ENCODE measurements at places on chromosomes 1 and 21.

DNA sequence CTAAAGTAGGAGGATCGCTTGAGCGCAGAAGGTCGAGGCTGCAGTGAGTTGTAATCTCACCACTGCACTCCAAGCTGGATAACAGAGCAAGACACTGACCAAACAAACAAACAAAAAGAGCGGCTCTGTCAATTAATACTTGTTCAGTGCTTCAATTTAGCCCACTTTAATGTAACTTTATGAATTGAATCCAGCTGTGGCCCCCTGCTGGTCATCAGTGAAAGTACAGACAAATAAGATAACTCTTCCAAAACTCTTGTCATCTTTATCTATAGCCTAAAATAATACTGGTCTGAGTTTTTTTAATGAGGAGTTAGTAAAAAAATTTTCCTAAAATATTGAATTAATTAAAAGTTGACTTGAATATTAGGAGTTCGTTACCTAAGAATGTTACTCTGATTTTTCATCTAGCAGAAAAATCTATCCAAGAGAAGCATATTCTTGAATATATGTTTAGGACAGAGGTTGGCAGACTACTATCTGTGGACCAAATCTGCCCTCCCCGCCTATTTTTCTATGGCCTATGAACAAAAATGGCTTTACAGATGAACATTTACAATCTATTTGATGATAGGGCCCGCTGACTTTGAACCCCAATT is 26.1 kb downstream of the ATP5PF start:
- H3K4me1 ChIP-seq, result no peaks in the 10 kb centered on the region
- peak; percentile 2 for DNase-seq
- H3K27ac ChIP-seq, result no peak overlapping the region
- H3K27me3 ChIP-seq, result no peaks in the 10 kb centered on the region

GRCh38 chr1:40825435-40825788 is 36.8 kb downstream of the CITED4 start:
- no peaks in the 10 kb centered on the region for H3K27me3 ChIP-seq
- H3K4me3 ChIP-seq, result no peak overlapping the region
- no peak for DNase-seq
- no peaks in the 10 kb centered on the region for H3K36me3 ChIP-seq
- no peak overlapping the region for H3K27ac ChIP-seq

DNA sequence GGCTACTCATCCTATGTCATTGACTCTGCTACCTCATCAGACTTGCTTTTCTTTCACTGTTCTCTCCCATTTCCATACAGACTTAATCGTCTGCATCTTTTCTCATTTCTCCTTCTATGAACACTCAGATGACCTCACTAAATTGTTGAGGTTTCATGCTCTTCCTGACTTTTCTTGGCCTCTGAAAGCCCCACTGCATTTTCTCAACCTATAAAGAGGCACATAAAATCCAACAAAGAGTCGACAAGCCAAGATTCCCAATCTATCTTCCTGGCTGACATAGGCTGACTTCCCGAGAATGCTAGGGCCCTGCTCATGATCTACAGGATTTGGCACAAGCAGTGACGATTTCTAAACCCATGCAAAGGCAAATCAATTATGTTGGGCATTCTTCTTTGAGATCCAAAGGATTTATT is 280.8 kb upstream of the DPYD start:
- DNase-seq, result no peak
- no peaks in the 10 kb centered on the region for H3K27me3 ChIP-seq
- H3K36me3 ChIP-seq, result no peaks in the 10 kb centered on the region
- no peaks in the 10 kb centered on the region for H3K4me1 ChIP-seq
- no peak overlapping the region for H3K4me3 ChIP-seq
- H3K27ac ChIP-seq, result no peak overlapping the region

- H3K27ac ChIP-seq, result no peak overlapping the region
- H3K4me1 ChIP-seq, result no peaks in the 10 kb centered on the region
- H3K36me3 ChIP-seq, result no peaks in the 10 kb centered on the region
- no peak overlapping the region for H3K4me3 ChIP-seq
Measured at GRCh38 chr1:106986603-106987002, 69.9 kb upstream of the PRMT6 start.

GRCh38 chr1:117173691-117174090 is 37.0 kb downstream of the VTCN1 start:
- no peak overlapping the region for H3K27ac ChIP-seq
- H3K4me1 ChIP-seq, result no peaks in the 10 kb centered on the region
- DNase-seq, result no peak
- no peak overlapping the region for H3K4me3 ChIP-seq
- H3K27me3 ChIP-seq, result no peaks in the 10 kb centered on the region

- H3K4me1 ChIP-seq, result no peaks in the 10 kb centered on the region
- DNase-seq, result no peak
- H3K27ac ChIP-seq, result no peak overlapping the region
- no peaks in the 10 kb centered on the region for H3K27me3 ChIP-seq
- H3K36me3 ChIP-seq, result no peaks in the 10 kb centered on the region
- H3K4me3 ChIP-seq, result no peak overlapping the region
Measured at GRCh38 chr1:162627662-162628296, 4.5 kb upstream of the DDR2 start.

GRCh38 chr1:219534991-219535390 is 77.9 kb downstream of the ZC3H11B start:
- H3K27me3 ChIP-seq, result no peaks in the 10 kb centered on the region
- DNase-seq, result no peak
- no peaks in the 10 kb centered on the region for H3K4me1 ChIP-seq
- H3K36me3 ChIP-seq, result no peaks in the 10 kb centered on the region

GRCh38 chr1:115437196-115437595 is 99.1 kb upstream of the NGF start:
- no peaks in the 10 kb centered on the region for H3K4me1 ChIP-seq
- H3K27ac ChIP-seq, result no peak overlapping the region
- no peak overlapping the region for H3K4me3 ChIP-seq
- H3K27me3 ChIP-seq, result no peaks in the 10 kb centered on the region
- no peaks in the 10 kb centered on the region for H3K36me3 ChIP-seq

- no peaks in the 10 kb centered on the region for H3K27me3 ChIP-seq
- H3K27ac ChIP-seq, result no peak overlapping the region
- no peak for DNase-seq
- H3K4me3 ChIP-seq, result no peak overlapping the region
Measured at GRCh38 chr1:212785871-212786270, 5.7 kb downstream of the NSL1 start.

DNA sequence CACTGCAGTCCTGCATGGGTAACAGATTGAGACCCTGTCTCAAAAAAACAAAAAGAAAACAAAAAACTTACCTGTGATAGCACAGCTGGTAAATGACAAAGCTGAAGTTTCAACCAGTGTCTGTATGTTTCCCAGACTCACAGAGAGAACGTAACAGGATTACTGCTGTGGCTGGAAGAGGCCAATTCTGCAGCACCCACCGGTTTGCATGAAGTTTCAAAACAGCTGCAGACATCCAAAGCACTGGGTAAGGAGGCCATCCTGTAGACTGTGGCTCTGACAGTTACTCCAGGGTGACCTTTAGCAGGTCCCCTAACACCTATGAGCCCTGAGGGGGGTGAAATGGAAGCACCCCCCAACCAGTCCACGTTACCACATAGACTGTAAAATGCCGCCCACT is 7.5 kb downstream of the ID3 start:
- H3K36me3 ChIP-seq, result no peaks in the 10 kb centered on the region
- no peaks in the 10 kb centered on the region for H3K27me3 ChIP-seq
- no peak overlapping the region for H3K4me3 ChIP-seq
- peaks cover 28% of the 10 kb centered on the region for H3K4me1 ChIP-seq
- no peak overlapping the region for H3K27ac ChIP-seq

- H3K36me3 ChIP-seq, result no peaks in the 10 kb centered on the region
- DNase-seq, result no peak
- no peak overlapping the region for H3K4me3 ChIP-seq
- no peaks in the 10 kb centered on the region for H3K4me1 ChIP-seq
- no peaks in the 10 kb centered on the region for H3K27me3 ChIP-seq
Measured at GRCh38 chr1:219529116-219529515, 83.8 kb downstream of the ZC3H11B start.

GRCh38 chr1:204647114-204647804 is 38.3 kb downstream of the LRRN2 start:
- no peak overlapping the region for H3K27ac ChIP-seq
- H3K27me3 ChIP-seq, result peaks cover 3% of the 10 kb centered on the region
- no peak overlapping the region for H3K4me3 ChIP-seq
- H3K36me3 ChIP-seq, result no peaks in the 10 kb centered on the region

DNA sequence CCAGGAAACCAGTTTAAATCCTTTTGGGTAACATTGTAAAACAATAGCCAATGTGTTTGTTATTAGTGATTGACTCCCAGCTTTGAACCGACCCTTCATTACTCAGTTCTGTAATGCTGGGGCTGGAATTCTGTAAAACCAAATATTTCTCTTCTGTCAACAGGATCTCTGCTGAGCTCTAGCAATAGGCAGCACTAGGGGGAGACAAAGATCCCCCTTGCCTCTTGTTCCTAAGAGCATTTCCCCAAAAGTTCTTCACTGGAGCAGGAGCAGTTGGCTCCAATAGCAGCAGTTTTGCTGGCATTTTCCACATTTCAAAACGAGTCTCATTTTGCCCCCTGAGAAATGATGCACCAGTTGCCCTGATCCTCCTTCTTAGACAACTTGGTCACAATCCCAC is 1671.1 kb downstream of the MRPL39 start:
- no peak overlapping the region for H3K4me3 ChIP-seq
- H3K27me3 ChIP-seq, result no peaks in the 10 kb centered on the region
- H3K36me3 ChIP-seq, result no peaks in the 10 kb centered on the region
- no peak for DNase-seq
- H3K27ac ChIP-seq, result no peak overlapping the region
- H3K4me1 ChIP-seq, result no peaks in the 10 kb centered on the region

- no peaks in the 10 kb centered on the region for H3K4me1 ChIP-seq
- H3K36me3 ChIP-seq, result no peaks in the 10 kb centered on the region
- no peak for DNase-seq
- no peaks in the 10 kb centered on the region for H3K27me3 ChIP-seq
Measured at GRCh38 chr1:219771080-219771479, 157.3 kb downstream of the SLC30A10 start.

DNA sequence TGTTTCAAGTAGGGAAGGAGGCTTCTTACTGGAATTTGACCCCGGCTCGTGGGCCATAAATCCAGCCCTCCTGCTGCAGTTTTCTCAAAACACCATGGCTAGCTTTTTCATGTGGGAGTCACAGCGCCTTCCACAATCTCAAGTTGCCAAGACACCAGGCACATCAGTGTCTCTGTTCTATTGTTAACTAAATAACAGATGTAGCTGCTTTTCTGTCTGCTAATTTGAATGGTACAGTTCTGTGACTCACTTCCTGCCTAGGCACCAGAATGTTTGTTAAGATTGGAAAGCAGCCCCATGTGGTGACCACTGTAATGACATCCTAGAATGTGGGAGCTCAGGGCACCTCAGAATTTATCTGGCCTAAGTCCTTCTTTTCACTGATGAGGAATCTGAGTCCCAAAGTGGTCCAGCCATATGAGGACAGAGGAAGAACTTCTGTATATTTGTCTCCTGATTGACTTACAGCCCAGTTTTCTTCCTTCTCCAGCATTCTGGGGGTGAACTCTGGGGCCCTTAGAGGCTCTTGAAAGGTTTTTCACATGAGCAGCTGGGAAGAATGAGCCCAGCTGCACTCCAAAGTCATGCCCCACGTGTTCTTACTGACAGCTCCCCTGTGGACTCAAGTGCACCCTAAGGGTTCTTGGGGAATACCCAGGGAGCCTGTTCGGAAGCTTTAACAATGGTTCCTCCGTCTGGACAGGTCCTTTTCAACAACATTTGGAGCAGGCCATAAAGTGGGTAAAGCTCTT is 27.5 kb downstream of the TRIM45 start:
- no peak overlapping the region for H3K4me3 ChIP-seq
- H3K27me3 ChIP-seq, result no peaks in the 10 kb centered on the region
- H3K27ac ChIP-seq, result no peak overlapping the region
- no peaks in the 10 kb centered on the region for H3K4me1 ChIP-seq
- H3K36me3 ChIP-seq, result peaks cover 18% of the 10 kb centered on the region

GRCh38 chr1:119294199-119294598 is 74.4 kb upstream of the HAO2 start:
- H3K27ac ChIP-seq, result no peak overlapping the region
- no peaks in the 10 kb centered on the region for H3K27me3 ChIP-seq
- no peak for DNase-seq
- peaks cover 8% of the 10 kb centered on the region for H3K4me1 ChIP-seq
- no peaks in the 10 kb centered on the region for H3K36me3 ChIP-seq
- no peak overlapping the region for H3K4me3 ChIP-seq

- H3K27me3 ChIP-seq, result peaks cover 31% of the 10 kb centered on the region
- no peak overlapping the region for H3K4me3 ChIP-seq
- no peak for DNase-seq
- H3K36me3 ChIP-seq, result no peaks in the 10 kb centered on the region
- H3K27ac ChIP-seq, result no peak overlapping the region
Measured at GRCh38 chr1:201885531-201886075, 3.1 kb upstream of the SHISA4 start.

GRCh38 chr1:208461680-208462079 is 217.5 kb upstream of the PLXNA2 start:
- H3K4me3 ChIP-seq, result no peak overlapping the region
- H3K27me3 ChIP-seq, result no peaks in the 10 kb centered on the region
- no peak for DNase-seq
- H3K36me3 ChIP-seq, result no peaks in the 10 kb centered on the region
- H3K4me1 ChIP-seq, result no peaks in the 10 kb centered on the region
- H3K27ac ChIP-seq, result no peak overlapping the region

DNA sequence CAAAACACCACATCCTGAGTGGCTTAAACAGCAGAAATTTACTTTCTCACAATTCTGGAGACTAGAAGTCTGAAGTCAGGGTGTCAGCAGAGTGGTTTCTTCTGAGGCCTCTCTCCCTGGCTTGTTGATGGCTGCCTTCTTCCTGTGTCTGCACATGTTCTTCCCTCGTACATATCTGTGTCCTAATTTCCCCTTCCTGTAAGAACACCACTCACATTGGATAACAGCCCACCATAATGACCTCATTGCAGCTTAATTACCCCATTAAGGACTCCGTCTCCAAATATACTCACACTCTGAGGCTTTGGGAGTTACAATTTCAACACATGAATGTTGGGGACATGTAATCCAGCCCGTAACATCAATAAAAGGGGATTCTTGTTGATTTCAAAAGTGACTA is 23.4 kb downstream of the C8A start:
- H3K27me3 ChIP-seq, result no peaks in the 10 kb centered on the region
- H3K4me3 ChIP-seq, result no peak overlapping the region
- no peak for DNase-seq
- H3K27ac ChIP-seq, result no peak overlapping the region
- no peaks in the 10 kb centered on the region for H3K36me3 ChIP-seq

DNA sequence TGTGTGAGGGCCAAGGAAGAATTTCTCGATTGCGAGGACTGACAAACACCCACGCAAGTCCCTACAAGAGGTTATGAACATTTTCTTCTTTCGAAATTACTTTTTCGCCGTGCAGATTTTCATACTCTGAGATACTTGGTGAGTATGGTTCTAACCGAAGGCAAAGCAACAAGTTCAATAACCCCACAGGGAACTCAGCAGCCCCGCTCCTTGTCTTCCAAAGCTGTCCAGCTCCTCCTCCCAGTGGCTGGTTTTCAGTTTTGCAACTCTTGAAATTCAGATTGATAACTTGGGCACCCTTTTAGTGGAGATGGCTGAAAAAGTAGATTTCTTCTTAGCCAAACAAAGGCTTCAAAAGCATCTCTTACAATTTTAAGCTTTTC is 154.4 kb downstream of the SETD4 start:
- DNase-seq, result no peak
- peaks cover 4% of the 10 kb centered on the region for H3K27me3 ChIP-seq
- no peaks in the 10 kb centered on the region for H3K36me3 ChIP-seq
- H3K4me1 ChIP-seq, result no peaks in the 10 kb centered on the region
- H3K4me3 ChIP-seq, result no peak overlapping the region
